ENCODE measurements at places on chromosomes 12 and 14.

DNA sequence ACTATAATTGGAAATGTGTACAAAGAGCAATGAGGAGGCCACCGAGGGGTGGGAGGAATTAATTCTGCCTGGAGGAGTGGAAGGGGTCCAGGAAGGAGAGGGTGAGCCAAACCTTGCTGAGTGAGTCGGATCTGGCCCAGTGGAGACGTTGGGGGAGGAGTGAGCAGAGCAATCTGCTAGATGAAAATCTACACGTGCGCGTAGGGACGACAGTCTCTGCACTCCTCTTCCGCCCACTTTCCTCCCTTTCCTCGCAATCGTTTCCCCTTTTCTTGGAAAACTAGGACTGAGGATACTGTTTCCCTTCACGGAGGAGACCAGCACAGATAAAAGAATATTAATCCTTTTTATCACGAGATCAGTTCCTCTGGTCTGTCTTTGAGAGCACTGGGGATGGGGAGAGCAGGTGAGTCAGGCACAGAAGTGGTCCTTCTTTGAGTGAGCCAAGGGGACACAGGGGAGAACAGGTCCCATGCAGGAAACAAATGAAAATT, 2.9 kb upstream of the NAB2 start:
- no peak for DNase-seq

- no peak for DNase-seq
Measured at GRCh38 chr12:84043355-84043754, 869.2 kb downstream of the SLC6A15 start.

DNA sequence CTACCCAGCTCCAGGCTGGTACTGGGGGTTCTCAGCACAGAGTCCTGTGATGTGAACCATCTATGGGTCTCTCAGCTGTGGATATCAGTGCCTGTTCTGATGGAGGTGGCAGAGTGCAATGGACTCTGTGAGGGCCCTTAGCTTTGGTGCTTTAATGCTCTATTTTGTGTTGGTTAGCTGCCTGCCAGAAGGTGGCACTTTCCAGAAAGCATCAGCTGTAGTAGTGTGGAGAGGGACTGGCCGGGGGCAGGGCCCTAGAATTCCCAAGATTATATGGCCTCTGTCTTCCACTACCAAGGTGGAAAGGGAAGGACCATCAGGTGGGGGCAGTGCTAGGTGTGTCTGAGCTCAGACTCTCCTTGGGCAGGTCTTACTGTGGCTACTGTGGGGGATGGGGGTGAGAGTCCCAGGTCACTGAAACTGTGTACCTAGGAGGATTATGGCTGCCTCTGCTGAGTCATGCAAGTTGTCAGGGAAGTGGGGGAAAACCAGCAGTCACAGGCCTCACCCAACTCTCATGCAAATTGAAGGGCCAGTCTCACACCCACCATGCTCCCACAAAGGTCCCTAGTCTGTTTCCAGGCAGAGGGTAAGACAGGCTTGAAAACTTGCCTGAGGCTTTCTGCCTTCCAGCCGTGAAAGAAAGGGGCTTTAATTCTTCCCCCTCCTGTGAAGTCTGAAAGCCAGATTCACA, 878.1 kb downstream of the C12orf50 start:
- DNase-seq, result no peak

DNA sequence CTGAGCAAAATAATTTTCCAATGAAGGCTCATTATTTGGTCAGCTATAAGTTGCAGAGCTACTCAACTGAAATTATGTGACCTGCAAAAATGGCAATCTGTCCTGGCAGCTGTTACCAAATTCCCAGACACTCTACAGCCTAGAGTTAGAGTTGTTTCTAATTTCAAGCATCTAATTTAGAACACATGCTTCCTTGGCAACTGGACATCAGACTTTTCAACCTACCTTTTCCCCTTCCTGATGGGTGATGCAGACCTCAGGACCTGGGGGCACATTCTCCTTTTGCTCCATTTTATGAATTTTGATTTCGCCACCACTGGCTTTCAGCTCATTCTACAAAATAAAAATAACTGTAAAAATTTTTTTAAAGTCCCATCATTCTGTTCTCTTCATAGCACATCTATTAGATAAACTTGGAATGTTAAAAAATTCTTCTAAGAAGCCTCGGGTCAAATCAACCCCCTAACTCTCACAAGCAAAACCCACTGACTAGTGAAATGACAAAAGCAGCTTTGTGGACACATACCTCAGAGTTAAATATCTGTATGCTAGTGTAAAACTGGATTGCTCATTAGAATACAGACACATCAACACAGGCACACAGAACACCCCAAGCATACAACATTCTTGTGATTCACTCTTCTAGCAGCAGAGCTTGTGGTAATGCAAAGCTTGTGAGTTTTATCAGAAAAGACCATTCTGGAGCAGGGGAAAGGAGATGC, 33.5 kb upstream of the CERS5 start:
- no peak for DNase-seq
